Esophagus squamous epithelium (tissue), 5 donors: ENCODE measurements at places on chromosomes 13 and 19.
A peak's percentile ranks its signal among the peaks of the same experiment; 100 is the strongest.

DNA sequence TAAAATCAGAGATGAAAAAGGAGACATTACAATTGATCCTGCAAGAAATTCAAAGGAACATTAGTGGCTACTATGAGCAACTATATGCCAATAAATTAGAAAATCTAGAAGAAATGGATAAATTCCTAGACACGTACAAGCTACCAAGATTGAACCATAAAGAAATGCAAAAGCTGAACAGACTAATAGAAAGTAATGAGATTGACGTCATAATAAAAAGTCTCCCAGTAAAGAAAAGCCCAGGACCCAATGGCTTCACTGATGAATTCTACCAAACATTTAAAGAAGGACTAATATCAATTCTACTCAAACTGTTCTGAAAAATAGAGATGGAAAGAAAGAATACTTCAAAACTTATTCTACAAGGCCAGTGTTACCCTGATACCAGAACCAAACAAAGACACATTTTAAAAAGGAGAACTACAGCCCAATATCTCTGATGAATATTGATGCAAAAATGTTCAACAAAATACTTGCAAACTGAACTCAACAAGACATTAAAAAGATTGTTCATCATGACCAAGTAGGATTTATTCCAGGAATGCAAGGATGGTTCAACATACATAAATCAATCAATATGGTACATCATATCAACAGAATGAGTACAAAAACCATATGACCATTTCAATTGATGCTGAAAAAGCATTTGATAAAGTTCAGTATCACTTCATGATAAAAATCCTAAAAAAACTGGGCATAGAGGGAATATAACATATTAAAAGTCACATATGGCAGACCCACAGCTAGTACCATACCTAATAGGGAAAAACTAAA is 35.8 kb downstream of the UQCRFS1 start:
- no peaks in the 10 kb centered on the region for H3K27me3 ChIP-seq
- no peak overlapping the region for H3K4me3 ChIP-seq
- no peak for DNase-seq
- no peak overlapping the region for H3K27ac ChIP-seq

DNA sequence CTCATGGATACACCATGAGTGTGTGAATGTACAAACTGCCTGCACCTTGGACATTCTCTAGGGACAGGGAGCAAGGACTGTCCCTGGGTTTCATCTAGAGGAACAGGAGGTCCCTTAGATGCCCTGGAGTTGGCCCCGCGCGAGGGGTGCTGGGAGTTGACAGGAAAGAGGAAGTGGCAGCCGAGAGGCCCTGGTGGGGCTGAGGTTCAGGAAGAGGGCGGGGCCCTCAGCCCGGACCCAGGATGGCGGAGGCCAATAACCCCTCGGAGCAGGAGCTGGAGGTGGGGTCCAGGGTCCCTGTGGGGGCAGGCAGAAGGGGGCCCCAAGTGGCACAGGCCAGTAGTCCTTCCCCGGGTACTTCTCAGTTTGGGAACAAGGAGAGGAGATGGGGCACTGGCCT is 6.9 kb downstream of the PKN1 start:
- peak overlapping the region; percentile 53 for H3K4me3 ChIP-seq
- peak; percentile 61 for DNase-seq
- H3K27ac ChIP-seq = peak overlapping the region; percentile 66
- H3K4me1 ChIP-seq = peaks cover 23% of the 10 kb centered on the region
- H3K27me3 ChIP-seq = no peaks in the 10 kb centered on the region

DNA sequence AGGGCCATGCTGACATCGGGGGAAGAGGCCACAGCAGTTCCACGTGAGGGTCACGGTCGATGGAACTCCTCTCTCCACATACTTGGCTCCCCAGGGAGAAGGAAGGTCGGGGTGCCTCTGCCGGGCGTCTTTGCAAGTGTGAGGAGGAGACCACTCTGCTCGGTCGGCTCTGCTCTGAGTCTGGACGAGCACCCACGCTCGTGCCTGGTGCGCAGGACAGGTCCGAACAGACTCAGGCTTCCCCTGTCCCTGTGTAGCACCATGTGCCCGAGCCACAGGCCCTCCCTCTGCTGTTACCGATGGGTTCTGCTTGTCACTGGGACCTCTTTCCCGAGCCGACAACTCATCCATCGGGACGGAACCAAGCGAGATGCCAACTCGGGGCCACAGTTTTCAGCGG is 35.1 kb downstream of the TMEM255B start:
- no peaks in the 10 kb centered on the region for H3K4me1 ChIP-seq
- peaks cover 12% of the 10 kb centered on the region for H3K36me3 ChIP-seq
- DNase-seq = no peak
- H3K27me3 ChIP-seq = no peaks in the 10 kb centered on the region

DNA sequence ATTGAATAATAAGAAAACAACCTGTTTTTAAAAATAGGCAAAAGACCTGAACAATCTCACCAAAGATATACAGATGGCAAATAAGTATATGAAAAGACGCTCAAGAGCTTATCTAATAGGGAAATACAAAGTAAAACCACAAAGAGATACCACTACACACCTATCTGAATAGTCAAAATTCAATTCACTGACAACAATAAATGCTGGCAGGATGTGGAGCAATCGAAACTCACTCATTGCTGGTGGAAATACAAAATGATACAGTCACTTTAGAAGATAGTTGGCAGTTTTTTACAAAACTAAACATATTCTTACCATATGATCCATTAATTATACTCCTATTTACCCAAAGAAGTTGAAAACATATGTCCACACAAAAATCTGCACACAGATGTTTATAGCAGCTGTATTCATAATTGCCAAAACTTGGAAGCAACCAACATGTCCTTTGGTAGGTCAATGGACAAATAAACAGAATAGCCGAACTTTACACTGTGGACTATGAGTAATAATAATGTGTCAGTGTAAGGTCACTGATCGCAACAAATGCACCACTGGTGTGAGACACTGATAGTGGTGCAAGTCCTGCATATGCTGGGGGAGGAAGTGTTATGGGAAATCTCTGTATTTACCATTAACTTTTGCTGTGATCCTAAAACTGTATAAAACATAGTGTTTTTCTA is 20.8 kb downstream of the ZC3H13 start:
- H3K27ac ChIP-seq = no peak overlapping the region
- H3K4me3 ChIP-seq = no peak overlapping the region
- H3K36me3 ChIP-seq = peaks cover 53% of the 10 kb centered on the region

DNA sequence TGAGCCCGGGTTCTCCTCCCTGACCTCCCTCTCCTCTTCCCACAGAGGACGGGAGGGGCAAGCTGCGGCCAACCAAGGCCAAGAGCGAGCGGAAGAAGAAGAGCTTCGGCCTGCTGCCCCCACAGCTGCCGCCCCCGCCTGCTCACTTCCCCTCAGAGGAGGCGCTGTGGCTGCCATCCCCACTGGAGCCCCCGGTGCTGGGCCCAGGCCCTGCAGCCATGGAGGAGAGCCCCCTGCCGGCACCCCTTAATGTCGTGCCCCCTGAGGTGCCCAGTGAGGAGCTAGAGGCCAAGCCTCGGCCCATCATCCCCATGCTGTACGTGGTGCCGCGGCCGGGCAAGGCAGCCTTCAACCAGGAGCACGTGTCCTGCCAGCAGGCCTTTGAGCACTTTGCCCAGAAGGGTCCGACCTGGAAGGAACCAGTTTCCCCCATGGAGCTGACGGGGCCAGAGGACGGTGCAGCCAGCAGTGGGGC is 162.2 kb downstream of the KDM4B start:
- H3K4me3 ChIP-seq = no peak overlapping the region
- H3K27ac ChIP-seq = no peak overlapping the region
- H3K4me1 ChIP-seq = peaks cover 39% of the 10 kb centered on the region
- H3K36me3 ChIP-seq = peaks cover 27% of the 10 kb centered on the region
- no peak for DNase-seq

GRCh38 chr13:31670831-31671617 is 68.3 kb upstream of the RXFP2 start:
- no peaks in the 10 kb centered on the region for H3K36me3 ChIP-seq
- H3K27ac ChIP-seq = no peak overlapping the region
- DNase-seq = no peak
- H3K4me1 ChIP-seq = no peaks in the 10 kb centered on the region
- H3K27me3 ChIP-seq = no peaks in the 10 kb centered on the region

- peaks cover 46% of the 10 kb centered on the region for H3K4me1 ChIP-seq
- H3K27me3 ChIP-seq = no peaks in the 10 kb centered on the region
- H3K36me3 ChIP-seq = no peaks in the 10 kb centered on the region
- DNase-seq = no peak
- H3K27ac ChIP-seq = peak overlapping the region; percentile 92
- peak overlapping the region; percentile 86 for H3K4me3 ChIP-seq
These were observed 576 bp upstream of the MZF1 start for GRCh38 chr19:58573658-58574164.
